A172 (cell line): ENCODE measurements at places on chromosomes 4 and X. TPM values are rescaled to one million over a fixed set of nuclear protein-coding genes. Genes with fewer than 3 reads are reported as not detected.

The TMEM271 gene
- total RNA-seq = not detected in 2 replicates

The APLN gene
- 0.31 and 0.65 TPM in 2 replicates for total RNA-seq

- DNase-seq = no peak
Observed at GRCh38 chr4:81498046-81498445, 26.3 kb upstream of the RASGEF1B start.

DNA sequence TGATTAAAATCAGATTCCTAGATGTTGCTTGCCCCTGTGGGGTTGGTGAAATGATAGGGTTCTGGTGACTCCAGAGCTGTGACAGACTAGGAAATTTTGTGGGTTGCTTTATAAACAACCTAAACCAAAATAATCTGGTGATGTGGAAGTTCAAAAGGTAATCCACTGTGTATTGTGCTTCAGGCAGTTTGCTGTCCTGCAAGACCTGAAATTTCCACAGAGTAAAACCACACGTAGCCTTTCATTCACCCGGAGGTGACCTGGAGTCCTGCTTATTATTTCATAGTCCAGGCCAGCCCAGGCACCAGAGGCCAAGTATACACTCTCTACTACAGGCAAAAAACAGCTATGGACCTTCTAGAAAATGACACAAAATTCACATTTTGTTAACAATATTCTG is 114.6 kb upstream of the CBR4 start:
- no peak for DNase-seq
